ENCODE measurements at places on chromosomes 6 and 20.

DNA sequence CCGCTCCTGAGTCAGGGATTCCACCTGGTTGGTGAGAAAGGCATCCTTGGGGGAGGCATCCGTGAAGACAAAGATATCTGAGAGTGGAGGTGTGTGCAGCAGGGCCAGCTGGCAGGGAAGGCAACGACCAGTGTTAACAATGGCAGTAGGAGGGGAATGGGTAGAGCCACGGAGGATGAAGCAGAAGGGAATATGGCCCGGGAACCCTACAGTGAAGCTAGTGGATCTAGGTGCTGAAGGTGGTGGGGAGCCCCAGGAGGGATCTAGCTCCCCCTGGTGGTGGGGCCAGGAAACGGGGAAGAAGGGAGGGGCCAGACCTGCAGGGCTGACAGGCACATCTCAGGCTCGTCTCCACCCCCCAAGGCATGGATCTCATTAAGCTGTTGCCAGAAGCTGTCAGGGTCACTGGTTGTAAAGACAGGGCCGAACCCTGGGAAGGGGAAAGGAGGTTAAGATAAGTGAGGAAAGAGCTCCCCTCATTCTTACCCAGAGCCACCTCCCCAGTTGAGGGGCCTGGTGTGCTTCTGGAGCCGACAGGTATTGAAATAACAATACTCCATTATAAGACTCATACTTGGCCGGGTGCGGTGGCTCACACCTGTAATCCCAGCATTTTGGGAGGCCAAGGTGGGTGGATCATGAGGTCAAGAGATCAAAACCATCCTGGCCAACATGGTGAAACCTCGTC lies 7.3 kb downstream of the VWA7 start:
- peak; percentile 92 for DNase-seq

- no peak for DNase-seq
Measured at GRCh38 chr6:46628976-46629375, 23.6 kb downstream of the CYP39A1 start.

- no peak for DNase-seq
Measured at GRCh38 chr6:56437171-56437900, 190.0 kb upstream of the COL21A1 start.

GRCh38 chr6:159720708-159721107 lies 6.6 kb upstream of the WTAP start:
- DNase-seq = peak; percentile 31

- DNase-seq = no peak
Measured at GRCh38 chr6:389143-389542, 2.4 kb upstream of the IRF4 start.

GRCh38 chr6:89859744-89860143 lies 30.1 kb downstream of the CASP8AP2 start:
- DNase-seq = peak; percentile 36

- DNase-seq = no peak
Measured at GRCh38 chr20:58760856-58761255, 68.3 kb downstream of the NPEPL1 start.

- peak; percentile 58 for DNase-seq
Measured at GRCh38 chr6:87925373-87926060, 122.1 kb upstream of the SPACA1 start.

GRCh38 chr6:140380427-140381218 lies 1006.2 kb upstream of the CITED2 start:
- DNase-seq = no peak

- no peak for DNase-seq
Measured at GRCh38 chr20:63342561-63343459, 18.3 kb downstream of the CHRNA4 start.

DNA sequence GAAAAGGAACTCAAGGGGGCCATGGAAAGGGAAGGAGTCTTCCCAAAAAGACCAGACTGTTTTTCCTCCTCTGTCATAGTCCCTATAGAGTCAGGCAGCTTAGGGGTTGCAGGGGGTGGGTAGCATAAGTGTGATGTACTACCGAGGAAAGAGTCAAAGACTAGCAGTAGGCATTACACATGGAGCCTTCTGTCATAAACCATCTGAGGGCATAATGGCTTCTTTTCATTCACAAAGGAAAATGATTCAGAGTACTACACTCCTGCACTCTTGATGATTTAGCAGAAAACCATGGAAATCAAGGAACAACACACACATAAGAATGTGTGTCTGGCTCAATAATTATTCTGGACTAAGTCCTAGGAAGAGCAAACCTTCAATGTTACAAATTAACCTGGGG lies 14.9 kb downstream of the PLN start:
- DNase-seq = no peak

DNA sequence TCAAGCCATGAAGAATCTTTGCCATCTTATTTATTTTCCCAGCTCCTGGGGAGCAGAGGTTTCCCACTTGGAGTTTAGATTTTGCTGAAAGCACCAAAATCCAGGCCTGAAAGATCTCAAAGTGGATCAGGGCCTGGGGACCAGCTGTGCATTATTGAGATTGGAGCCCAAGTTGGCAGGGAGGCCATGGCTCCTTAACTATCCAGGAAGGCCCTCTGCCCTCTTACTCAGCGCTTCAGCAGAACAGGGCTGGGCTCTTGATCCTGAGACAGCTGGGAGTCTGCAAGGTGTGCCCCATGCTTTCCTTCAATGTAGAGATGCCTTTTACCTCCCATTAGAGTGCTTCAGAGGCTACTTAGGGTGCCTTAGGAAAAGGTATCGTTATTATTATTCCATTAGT lies 24.6 kb downstream of the FOXO3 start:
- DNase-seq = no peak

DNA sequence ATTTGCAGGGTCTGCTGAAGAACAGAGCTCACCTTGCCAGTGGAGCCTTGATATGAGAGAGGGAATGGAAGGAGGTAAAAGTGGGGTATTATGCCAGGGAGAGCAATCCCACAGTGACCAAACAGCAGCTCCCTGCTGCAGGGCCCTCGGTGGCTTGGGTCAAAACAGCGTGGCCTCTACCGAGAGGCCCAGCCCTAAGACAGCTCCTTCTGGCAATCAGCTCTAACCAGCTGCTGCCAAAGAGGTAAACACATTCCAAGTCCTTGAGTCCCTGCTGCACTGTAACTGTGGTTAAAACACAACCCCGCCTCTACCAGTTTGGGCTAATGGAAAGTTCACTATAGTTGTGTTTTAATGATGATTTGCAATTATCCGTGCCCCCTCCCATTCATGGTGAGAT lies 1.4 kb upstream of the DAAM2 start:
- no peak for DNase-seq

- DNase-seq = no peak
Measured at GRCh38 chr6:6654599-6655575, 66.4 kb downstream of the LY86 start.

- no peak for DNase-seq
Measured at GRCh38 chr6:11110921-11111768, at the start of gene ERVFRD-1. TSS of gene ERVFRD-1 (minus strand) at chr6:11111725. CDS start at chr6:11105310, 6,415 bp downstream.

DNA sequence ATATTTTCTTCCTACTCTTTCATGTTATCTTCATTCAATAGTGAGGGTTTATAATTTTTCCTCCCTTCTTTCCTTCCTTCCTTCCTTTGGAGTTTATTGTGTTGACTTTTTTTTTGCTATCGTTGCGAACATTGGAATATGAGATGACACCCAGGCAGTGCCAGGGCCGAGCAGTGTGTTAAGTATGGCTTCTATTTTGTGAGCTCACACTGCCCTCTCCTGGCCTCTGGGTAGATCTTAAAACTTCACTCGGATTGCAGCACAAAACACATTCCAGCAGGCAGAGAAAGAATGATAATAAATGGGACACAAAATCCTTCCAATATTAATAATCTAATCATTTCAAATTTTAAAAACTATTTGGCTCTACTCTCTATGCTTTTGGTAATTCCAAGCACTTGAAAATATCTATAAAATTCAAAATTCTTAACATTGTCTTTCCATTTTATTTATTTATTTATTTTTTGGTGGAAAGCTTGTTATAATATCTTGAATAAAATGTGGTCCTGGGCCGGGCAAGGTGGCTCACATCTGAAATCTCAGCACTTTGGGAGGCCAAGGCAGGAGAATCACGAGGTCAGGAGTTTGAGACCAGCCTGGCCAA lies 147.4 kb upstream of the OLIG3 start:
- DNase-seq = peak; percentile 49

- DNase-seq = no peak
Measured at GRCh38 chr20:20552076-20552475, 160.4 kb downstream of the RALGAPA2 start.

- no peak for DNase-seq
Measured at GRCh38 chr20:63836458-63837344, 5.6 kb upstream of the ZBTB46 start.

DNA sequence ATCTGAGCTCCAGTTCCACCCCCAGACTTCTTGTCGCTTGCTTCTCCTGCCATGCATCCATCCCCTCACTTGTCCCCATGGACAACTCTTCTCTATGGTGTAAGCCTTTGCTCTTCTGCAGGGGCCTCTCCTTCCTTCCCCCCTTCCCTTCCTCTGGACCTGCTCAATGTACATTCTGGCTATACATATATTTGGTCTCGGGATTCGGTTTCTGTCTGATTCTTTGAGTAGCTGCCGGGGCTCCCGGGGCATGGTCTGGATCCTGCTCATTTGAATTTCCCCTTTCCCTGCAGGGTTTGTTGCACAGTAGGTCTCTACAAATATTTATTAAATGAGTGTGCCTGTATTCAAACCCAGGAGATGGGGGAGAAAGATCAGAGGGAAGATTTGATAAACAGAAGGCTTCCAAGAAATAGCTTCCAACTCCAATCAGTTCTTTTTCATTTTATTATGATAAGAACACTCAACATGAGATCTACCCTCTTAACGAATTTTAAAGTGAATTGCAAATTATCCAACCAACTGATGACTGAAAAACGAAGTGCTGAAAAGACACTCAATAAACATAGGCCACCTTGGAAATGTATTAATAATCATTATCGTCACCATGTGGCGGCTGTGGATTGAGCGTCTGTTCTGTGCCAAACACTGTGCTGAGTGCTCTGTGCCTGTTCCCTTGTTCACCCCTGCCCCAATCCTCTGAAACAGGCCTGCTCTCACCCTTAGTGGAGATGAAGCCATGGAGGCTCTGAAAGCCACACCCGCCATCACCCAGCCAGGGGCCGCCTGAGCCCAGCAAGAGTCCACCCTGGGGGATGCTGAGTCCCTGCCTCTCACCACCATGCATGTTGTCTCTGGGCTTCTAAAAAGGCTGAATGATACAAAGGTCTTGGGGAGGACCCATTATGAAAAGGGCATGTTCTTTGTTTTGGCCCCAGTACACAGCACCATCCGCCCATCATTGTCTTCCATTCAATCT lies 34.3 kb upstream of the APCDD1L start:
- DNase-seq = no peak

DNA sequence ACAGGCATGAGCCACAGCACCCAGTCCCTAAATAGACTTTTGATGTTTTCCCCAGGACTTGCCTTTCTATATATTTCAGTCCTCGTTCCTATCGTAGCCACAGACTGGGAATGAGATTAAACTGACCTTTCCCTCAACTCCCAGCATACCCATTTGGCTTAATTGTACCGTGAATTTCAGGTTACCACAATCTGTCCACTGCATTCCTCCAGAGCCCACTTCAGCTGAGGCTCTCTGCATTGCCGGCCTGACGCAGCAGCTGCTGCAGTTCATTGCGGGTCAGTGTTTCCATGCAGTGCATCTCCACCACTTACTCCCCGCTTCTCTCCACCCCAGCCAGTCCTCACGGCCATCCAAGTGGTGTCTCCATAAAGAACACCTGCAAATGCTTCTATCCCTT lies 103.1 kb upstream of the RIN2 start:
- no peak for DNase-seq

DNA sequence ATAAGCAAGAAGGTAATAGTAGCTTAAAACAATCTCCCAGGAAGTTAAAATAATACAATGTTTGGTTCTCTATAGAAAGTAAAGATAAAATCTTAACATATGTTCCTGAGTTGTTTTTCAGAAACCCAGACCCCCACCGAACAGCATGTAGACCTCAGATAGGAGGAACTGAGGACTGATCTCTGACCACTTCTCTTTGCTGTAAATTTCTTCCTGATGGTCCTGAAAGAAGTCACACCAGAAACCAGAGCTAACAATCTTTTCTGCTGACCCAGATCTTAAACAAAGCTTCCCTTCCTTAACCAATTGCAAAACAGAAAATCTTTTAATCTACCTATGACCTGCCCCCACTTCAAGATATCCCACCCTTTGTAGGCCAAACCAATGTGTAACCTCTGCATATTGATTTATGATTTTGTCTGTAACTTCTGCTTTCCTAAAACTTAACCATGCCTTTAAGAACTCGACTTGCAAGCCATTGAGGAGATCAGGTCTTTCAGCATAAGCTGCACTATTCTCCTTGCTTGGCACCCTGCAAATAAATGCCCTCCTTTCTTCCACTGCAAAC lies 21.9 kb upstream of the BEND6 start:
- no peak for DNase-seq

GRCh38 chr20:48278961-48279481 lies 493.7 kb upstream of the SULF2 start:
- no peak for DNase-seq

- DNase-seq = no peak
Measured at GRCh38 chr6:87444362-87444761, 28.4 kb upstream of the SLC35A1 start.

DNA sequence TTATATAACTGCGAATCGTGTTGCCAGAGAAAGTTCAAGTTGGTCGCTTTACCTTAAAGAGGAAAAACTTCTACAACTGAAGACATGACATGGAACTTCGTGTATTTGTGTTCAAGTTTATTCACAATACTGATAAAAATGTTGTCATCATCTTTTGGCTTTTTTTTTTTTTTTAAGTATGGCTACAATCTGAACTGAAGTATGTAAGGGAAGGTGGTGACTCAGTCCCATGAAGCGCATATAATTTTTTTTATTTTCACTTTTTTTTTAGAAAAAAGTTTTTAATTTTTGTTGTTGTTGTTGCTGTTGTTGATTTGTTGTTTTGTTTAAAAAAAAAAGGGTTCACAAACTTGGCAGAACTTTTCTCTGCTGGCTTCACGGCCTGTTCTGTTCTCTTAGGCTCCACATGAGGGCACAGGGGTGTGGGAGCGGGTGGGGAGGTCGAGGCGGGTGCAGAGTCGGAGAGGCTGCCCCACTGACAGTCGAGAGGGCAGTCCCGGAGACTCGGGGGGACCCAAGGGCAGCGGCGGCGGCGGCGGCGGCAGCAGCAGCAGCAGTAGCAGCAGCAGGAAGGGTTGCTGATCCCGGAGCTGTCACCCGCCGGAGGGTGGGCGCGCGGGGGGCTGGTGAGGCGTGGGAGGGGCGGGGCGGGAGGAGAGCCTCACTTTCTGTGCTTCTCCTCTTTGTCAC lies 17.0 kb downstream of the TFAP2A start:
- no peak for DNase-seq

- no peak for DNase-seq
Measured at GRCh38 chr6:38508894-38509293, 130.8 kb downstream of the BTBD9 start.

DNA sequence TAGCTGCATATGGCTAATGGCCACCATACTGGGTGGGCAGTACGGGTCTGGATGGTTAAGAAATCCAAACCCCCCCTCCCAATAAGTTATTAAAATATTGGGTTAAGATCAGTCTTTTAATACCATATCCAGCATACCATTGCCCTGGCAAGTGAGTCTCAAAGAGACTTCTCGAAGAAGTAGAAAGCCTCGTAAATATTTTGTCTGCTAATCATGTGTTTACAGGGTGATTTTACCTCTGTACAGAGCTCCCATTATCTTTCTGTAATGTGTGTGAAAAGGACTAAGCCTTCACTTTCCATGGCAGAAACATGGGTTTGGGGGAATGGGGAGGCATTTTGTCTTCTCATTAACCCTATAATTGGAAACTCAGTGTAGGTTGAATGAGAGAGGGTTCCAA lies 174.7 kb upstream of the LAMP5 start:
- DNase-seq = no peak

Measured in GM20000 (cell line).